Stimulated activated naive B cell treated with anti-CD40 and anti-IgM and Interleukin-4, amounts not matched to agents 10 μg/mL and 1 μg/mL and 100 μg/mL, for 72 hours (primary cell): ENCODE measurements at places on chromosomes 5 and 9.

- no peak for DNase-seq
Observed at GRCh38 chr5:112968411-112969106, 8.0 kb upstream of the DCP2 start.

GRCh38 chr9:77953590-77953989 is 78.0 kb downstream of the GNAQ start:
- DNase-seq, result no peak

GRCh38 chr5:139676951-139677735 is 29.0 kb downstream of the CXXC5 start:
- no peak for DNase-seq

- no peak for DNase-seq
Observed at GRCh38 chr9:75429531-75430475, 341.5 kb downstream of the OSTF1 start.

DNA sequence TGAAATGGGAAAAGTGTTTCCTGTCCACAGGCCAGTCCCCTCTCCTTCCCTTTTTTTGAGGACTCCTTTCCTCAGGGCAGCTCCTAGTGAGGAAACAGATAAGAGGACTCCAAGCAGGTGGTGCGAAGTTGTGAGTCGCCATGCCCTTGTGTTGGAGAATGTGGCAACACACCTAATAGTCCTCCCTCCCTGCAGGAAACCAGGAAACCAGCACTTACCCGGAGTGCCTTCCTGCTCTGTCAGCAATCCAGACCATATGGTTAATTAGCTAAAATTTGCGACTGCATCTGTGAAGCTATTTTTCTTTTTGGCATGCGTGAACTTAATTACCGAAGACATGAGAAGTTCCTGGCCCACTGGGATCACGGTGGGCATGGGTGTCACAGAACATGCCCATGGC is 69.9 kb downstream of the TRIM32 start:
- DNase-seq, result no peak

DNA sequence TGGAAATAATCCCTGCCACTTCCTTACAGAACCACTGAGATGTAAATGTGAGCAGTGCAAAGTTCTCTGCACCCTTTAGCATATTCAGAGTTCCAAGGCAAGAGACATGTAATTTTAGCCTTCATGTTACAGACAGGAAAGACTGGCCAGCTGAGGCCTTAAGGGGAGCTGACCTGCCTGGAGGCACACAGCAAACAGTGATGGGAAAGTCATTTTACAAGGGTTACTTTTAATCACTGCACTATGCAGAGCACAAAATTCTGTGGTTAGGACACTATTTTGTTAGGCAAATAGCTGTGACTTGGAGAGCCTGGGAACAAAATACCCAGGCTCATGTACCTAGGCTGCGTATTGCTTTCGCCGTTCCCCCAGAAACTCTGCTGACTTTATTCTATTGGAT is 30.2 kb upstream of the TNIP1 start:
- DNase-seq, result no peak
